OCI-LY7 (cell line): ENCODE measurements at places on chromosomes 7 and 10. TPM values are rescaled to one million over a fixed set of nuclear protein-coding genes. Genes with fewer than 3 reads are reported as not detected.

DNA sequence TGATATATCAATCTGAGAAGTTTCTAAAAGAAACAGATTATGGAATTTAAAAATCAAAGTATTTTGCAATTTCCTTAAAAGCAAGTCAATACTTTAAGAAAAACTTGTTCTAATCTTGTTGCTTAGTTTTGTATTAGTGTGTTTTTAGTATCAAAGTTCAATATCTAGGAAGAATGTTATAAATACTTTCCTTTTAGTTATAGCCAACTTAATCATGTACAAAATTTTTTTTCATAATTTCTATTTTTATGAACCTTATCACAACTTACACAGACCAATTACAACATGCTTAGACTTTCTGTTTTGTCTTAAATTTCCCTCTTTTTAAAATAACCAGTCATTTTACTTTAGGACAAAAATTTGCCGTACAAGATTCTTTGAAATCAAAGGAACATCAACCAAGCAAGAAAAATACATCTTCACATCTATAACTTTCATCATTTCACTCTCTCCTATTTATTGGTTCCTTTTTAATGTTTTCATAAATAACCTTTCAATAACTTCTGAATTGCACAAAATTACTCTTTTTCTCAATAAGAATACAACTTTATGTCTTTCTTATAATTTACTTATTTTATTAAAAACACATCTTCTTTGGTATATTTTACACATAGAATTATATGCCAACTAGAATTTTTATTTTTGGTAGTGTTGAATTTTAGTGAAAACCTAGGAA, 308.2 kb upstream of the GLI3 start:
- DNase-seq: no peak

DNA sequence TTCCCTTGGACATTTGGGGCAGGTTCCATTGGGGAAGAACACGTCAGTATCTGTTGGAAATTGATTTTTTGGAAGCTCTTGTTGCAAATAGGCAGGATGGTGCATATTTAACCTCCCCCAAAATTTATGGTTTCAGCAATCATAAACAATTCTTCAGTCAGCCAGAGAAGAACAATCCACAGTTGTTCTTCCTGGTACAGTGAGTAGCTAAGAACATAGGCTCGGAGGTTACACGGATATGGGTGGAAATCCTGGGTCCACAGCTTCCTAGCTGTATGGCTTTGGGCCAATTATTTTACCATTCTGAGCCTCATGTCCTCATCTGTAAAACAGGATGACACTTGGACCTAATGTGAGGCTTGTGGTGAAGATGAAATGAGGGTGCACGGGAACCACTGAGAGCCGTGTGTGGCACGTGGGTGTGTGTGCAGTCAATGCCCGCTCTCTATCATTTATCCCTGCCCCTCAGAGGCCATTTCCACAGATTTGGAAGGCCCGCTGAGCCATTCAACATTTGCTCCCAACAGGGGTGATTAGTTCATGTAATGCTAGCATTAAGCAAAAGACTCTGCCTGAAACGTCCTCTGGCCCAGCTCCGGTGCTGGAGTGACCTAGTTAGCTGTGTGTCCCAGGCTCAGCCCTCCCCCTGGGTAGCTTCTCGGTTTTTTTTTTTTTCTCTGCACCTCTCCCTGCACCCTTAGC, 9.7 kb downstream of the CAMK1D start:
- no peak for DNase-seq

DNA sequence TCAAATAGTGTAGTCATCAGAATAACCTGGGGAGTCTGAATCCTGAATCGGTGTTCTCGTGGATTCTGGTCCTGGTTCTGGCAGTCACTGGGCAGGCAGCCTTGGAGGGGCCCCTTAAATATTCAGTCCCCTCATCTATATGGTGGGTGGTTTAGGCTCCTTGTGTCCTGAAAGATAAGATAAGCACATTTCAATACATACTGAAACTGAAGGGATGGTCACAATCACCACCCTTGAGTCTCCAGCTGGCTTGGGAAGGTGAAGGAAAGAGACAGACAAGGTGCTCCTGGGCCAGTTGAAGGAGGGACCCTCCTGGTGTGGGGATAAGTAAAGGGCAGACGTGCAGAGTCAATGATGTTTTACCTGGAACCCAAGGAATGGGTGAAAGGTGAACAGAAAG, 146.7 kb downstream of the CXCL12 start:
- DNase-seq: no peak

DNA sequence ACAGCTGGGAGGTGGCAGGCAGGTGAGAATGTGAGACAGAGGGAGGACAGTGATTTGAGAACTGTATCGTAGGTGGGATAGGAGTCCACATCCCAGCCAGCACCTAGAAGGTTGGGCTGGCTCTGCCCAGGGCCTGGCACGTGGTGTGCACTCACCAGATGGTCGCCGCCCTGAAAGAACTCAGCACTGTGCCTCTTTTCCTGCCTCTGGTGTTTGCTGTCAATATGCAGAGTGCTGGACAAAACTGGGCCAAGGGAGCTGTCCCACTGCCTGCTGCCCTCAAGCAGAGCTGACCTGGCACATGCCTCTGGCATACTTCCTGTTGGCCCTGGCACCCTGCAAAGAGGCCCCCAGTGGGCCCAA, 36.8 kb downstream of the CHST3 start:
- DNase-seq: no peak

DNA sequence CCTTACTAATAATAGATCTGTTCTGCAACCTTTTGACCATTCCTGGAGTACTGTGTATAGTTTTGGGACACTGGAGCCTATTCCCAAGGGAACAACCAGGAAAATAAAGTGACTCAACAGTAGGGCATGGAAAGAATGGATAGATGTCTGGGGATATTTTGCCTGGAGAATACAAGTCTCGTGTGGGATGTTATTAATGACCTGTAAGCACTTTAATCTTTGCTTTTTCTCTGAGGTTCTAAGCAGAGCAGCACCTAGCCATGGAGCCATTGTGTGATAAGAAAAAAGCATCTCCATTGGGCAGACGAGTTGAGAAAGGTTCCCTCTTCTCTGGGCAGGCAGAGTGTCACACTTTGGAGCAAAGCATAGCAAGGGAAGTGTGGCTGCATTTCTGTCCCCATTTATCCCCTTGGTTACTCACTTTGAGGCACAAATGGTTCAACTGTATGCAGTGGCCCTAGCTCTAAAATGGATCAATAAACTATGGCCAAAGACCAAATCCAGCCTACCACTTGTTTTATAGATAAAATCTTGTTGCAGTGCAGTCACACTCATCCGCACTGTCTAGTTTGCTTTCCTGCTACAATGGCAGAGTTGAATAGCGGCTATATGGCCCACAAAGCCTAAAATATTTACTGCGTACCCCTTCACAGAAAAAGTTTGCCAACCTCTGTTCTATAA, 21.0 kb upstream of the CCDC71L start:
- no peak for DNase-seq

DNA sequence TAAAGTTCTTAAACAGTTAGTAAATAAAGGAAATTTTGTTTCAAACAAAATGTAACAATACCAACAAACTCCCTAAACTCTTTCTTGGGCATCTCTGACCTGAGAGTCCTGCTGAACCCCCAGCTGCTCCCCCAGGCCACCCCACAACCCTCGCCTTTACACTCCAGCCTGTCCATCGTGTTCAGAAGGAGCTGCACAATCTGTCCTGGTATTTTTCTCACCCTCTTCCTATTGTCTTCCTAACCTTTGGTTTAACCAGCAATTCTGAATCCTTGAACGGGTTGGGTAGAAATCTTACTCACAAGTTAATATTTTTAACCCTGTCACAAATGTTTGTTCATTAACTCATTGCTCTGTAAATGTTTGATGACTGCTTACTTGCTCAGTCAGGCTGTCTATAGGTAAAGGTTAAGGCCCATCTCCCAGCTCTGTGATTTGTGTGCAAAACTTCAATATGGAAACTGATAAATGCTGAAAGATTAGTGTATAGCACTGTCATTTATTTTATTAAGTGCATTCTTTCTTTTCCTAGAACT, 16.8 kb downstream of the SFRP4 start:
- DNase-seq: no peak

DNA sequence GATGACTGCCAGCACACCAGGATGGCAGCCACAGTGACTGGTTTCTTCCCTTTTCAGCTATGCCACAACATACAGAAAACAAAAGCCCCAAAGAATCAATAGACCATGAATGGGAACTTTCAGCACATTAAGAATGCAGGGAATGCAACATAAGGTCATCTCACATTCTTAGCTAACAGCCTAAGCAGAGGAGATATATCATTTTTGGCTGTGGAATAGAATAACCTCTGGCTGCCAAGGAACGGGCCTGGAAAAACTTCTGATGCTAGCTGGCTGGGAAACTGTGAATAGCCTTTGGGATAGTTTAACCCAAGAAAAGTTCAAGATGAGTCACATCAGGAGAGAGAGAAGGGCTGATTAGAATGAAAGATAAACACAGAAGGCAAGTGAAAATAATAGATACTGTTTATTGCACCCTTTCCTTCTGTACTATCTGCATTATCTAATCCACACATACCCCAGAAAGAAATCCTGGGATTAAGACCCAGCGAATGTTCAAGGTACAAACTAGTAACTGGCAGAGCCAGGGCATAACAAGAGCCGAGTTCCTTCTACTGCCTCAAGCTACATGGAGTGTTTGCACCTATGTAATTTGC, 169.2 kb downstream of the SEMA3A start:
- no peak for DNase-seq

- DNase-seq: no peak
These were observed 83.2 kb downstream of the CAMK1D start for GRCh38 chr10:12432402-12433189.

RAMP3 gene
- total RNA-seq: not detected in 2 replicates

DYDC2 gene
- total RNA-seq: not detected in 2 replicates
